Large intestine (tissue), 12 donors: ENCODE measurements at places on chromosomes 7 and 10. TPM values are rescaled to one million over a fixed set of nuclear protein-coding genes. Genes with fewer than 3 reads are reported as not detected.

Gene HMX2
- 1.1 TPM for polyA plus RNA-seq

Gene GRID1
- 1.7 TPM for polyA plus RNA-seq

Gene RAB19
- polyA plus RNA-seq: 1.2 TPM

Gene NOBOX
- not detected for polyA plus RNA-seq

Gene SPDYE2B
- polyA plus RNA-seq: 1.0 TPM

Gene ABCC2
- polyA plus RNA-seq: 94.3 TPM

Gene STOX1
- 5.8 TPM for polyA plus RNA-seq

- DNase-seq: no peak
These were observed 26.7 kb upstream of the DNAJB6 start for GRCh38 chr7:157309988-157310668.

- DNase-seq: no peak
These were observed 114.8 kb downstream of the TSPAN12 start for GRCh38 chr7:120743128-120743527.

DNA sequence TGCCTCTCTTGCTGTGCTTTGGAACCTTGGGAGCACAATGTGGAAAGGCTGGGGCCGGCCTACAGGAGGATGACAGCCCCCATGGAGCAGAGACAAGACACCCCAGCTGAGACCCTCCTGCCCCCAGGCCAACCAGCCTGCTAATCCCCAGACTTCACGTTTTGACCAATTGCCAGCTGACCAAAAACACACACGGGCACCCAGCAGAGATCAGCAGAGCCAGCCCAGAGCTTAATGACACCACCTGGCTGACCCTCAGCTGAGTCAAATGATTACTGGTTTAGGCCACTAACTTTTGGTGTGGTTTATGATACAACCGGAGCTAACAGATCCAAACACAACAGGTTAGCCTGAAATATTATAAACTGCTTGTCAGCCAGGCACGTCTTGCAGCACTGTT, 111.2 kb upstream of the KIF5B start:
- DNase-seq: no peak

- no peak for DNase-seq
These were observed 1509.7 kb upstream of the LRRTM3 start for GRCh38 chr10:65416094-65416493.

- DNase-seq: no peak
These were observed 13.6 kb upstream of the GPNMB start for GRCh38 chr7:23232966-23233365.

GRCh38 chr7:51141451-51142003, 175.1 kb downstream of the COBL start:
- no peak for DNase-seq

DNA sequence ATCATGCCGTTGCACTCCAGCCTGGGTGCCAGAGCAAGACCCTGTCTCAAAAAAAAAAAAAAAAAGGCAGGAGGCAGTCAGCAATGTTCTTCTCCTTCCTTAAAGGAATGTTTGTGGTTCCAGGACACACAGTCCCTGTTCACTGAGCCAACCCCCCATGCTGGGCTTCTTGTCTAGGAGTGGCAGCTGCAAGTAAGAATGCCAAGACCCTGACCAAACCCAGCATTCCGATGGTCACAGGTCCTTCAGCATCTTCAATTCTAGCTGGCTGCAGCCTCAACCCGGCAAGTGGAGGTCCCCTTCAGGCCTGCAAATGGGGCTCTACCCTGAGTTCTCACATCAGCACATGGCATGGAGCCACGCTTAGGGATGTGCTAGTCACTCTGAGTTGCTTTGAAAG, 38.2 kb upstream of the CUX1 start:
- DNase-seq: no peak

- peak; percentile 3 for DNase-seq
These were observed 14.3 kb upstream of the RPA3 start for GRCh38 chr7:7732621-7733281.

- no peak for DNase-seq
These were observed 53.3 kb downstream of the C7orf25 start for GRCh38 chr7:42858570-42858969.

DNA sequence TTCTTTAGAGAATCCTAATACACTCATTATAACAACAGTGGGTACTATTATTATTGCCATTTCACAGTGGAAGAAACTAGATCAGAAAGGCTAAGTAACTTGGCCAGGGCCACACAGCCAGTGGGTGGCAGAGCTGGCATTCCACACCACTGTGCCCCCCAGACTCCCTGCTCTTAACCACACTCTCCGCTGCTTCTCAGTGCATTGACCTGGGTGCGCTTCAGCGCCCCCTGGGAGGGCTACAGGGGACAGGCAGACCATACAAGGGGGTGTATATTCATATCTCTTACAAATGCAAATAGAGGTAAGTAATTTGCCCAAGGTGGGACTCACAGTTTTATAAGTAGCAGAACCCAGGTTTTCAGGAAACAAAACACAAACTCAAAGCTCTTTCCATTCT, 77.0 kb upstream of the NMT2 start:
- no peak for DNase-seq

DNA sequence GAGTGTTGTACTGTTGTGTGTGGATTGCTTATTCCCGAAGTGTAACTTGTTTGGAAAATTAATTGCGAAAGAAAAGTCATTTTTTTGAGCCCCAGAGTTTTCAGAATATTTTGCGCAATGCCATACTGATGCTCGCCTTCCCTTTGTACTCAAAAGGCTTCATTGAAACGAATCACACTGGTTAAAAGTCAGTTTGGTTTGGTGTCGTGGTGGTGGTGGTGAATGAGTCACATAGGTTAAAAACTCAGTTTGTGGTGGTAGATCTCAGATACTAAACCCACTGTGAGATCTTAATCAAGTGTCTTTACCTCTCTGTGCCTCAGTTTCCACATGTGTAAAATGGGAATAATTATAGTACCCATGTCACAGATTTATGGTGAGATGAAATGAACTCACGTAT, 61.1 kb upstream of the IL6 start:
- no peak for DNase-seq

GRCh38 chr7:132203021-132203420, 373.2 kb downstream of the PLXNA4 start:
- no peak for DNase-seq

GRCh38 chr10:113290137-113290536, 262.7 kb upstream of the HABP2 start:
- no peak for DNase-seq

DNA sequence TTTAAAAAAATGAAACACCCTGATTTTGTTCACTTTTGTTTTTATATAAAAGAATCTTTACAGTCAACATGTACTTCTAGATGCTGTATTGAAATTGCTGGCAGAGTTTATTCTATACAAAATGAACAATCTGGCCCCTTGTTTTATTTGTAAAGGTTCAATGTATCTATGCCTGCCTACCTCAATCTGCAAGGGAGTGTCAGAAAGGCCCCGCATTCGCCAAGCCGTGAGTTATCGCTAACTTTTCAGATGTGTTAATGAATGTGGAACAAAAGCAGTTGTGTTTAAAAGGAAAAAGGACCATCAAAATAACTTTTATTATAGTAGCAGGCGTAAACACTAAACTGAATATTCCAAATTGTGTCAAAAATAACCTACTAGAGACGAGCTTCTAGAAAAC, 14.6 kb downstream of the LUC7L2 start:
- DNase-seq: no peak
